ENCODE measurements at places on chromosomes 7 and 10.

- DNase-seq, result no peak
These were observed 74.6 kb downstream of the WAPL start for GRCh38 chr10:86446987-86447386.

DNA sequence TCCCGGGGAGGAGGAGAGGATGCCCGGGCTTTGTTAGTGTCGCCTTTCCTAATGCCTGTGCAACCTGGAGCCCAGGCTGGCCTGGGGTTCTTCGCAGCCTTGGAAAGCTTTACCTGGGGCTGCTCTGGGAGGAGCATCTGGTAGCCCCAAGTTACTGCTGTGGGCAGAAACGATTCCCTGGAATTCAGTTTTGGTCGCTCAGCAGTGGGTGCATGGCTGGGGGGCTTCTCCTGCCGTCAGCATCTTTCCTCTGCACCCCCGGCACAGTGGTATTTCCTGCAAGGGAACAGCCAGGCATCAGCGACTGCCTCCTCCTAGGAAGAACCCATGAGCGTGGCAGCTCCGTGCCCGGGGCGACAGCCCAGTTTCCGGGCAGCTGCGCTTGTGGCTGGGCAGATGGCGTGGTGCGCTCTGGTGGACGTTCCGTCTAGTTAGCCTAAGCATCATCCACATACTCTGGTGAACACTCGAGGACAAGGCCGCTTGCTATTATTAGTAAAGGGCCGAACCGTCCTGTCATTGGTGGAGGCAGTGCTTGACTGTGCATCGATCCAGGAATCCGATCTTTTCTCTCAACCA lies 107.0 kb upstream of the BTBD16 start:
- DNase-seq, result no peak

- DNase-seq, result peak; percentile 19
These were observed 594 bp downstream of the CNNM1 start for GRCh38 chr10:99329554-99330346.

GRCh38 chr10:119090968-119091367 lies 10.4 kb upstream of the EIF3A start:
- DNase-seq, result no peak
